Left kidney (tissue), 8 donors: ENCODE measurements at places on chromosomes 16 and 17.

DNA sequence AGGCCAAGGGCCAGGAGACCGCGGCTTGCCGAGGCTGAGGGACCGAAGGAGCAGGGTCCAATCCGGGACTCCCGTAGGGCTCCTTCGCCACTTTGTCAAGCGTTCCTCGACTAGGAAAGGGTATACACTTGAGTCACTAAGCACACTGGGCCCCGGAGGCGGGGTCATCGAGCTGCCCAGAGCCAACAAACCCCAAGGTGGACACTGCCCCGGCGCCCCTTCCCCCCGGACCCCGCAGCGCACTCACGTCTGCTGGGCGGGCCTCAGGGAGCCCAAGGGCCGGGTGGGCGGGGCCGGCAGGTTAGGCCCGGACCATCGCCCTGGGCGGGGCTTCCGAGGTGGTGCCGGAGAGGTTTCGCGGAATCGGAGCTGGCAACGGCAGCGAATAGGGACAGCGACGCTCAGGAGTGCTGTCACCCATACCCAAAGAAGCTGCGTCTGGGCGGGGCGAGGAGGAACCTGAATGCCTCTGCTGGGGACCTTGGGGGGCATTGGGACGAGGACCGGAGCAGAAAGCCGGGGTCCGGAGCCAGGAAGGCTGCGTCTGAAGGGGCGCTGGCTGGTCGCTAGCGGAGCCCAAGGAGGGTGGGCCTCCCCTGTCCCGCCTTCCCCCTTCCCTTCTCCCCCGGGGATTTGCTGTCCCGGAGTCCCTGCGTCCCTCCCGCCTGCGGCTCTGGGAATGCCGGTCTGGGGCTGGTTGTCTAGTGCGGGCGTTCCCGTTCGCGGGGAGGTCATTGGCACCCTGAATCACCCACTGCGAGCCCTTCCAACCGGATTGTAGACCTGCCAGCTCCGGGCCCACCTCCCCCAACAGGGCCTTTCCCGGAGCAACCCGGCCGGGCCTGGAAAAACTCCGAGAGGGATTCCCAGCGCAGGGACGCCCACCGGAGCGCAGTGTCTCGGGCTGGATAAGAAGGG lies 118.2 kb upstream of the SMURF2 start:
- peak; percentile 21 for DNase-seq

DNA sequence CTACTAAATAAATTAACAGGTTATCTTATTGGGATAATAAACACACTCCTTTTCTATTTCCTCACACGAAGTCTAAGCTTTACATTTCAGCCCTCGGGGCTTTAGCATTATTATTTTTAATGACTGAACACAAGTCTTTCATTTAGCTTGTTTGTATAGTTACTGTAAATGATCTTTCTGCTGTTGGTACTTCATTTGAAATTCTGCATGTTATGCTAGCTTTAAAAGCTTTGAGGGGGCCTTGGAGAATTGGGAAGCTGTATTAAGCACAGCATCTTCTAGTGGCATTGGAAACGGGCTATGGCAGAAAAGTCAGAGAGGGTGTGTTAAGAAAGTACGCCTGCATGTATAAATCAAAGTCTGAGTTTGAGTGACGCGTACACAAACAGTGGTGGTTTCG lies 243.7 kb downstream of the FTO start:
- DNase-seq, result no peak

- no peak for DNase-seq
Measured at GRCh38 chr17:6712058-6712853, 913 bp downstream of the SLC13A5 start.

DNA sequence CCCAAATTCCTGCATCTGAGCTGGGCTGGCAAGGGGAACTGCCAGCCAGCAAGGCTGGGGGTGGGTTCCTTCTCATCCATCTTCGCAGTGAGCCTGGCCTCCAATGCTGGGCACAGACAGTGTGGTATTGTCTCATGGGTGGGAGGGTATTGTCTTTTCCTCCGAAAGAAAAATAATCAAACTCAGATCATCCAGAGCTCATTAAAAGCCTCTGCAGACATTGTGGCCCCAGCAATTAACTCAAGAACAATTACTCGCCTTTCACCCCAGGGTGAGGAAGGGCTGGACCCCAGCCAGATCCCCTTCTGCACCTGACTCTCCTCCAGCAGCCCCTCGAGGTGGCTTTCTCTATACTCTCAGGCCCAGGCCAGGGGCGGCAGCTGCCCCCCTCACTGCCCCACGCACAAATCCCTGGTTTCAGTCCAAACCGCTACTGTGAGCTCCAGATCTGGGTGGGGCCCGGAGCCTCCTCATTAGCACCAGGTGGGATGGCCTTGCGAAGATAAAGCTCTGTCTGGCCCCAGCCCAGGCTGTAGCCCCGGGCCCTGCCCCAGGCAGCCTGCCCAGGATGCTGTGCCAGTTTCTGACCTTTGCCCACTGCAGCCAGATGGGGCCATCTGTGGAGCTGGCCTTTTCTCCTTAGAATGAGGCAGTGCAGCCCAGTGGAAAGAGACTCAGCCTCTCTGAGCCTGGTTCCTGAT lies 2.3 kb upstream of the KRT15 start:
- no peak for DNase-seq

DNA sequence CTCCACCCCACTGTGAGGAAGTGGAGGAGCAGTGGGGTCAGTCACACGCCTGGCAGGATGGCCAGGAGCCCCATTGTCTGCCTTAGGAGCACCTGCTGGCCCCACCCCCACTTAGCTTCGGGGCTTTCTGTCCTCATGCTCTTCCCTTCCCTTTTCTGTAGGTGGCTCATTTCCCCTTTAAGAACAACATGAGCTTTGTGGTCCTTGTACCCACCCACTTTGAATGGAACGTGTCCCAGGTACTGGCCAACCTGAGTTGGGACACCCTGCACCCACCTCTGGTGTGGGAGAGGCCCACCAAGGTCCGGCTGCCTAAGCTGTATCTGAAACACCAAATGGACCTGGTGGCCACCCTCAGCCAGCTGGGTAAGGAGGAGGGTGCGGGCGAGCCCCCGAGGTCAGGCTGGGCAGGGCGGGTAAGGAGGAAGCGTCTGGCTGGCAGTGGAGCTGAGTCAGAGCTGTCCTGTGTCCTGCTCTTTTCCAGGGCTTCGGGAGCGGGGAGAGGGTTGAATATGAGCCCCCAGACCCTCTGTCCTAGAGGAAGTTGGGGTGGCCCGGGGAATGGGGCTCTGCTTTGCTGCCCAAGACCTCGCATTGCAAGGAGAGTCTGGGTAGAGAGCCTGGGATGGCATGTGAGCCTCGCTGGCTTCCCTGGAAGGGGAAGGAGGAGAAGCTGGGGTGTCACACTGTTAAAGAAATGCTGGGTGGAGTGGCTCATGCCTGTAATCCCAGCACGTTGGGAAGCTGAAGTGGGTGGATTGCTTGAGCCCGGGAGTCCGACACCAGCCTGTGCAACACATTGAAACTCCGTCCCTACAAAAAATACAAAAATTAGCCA lies 9.2 kb upstream of the SERPINF1 start:
- no peak for DNase-seq

- no peak for DNase-seq
Measured at GRCh38 chr16:57764341-57765159, 29.0 kb downstream of the KATNB1 start.

DNA sequence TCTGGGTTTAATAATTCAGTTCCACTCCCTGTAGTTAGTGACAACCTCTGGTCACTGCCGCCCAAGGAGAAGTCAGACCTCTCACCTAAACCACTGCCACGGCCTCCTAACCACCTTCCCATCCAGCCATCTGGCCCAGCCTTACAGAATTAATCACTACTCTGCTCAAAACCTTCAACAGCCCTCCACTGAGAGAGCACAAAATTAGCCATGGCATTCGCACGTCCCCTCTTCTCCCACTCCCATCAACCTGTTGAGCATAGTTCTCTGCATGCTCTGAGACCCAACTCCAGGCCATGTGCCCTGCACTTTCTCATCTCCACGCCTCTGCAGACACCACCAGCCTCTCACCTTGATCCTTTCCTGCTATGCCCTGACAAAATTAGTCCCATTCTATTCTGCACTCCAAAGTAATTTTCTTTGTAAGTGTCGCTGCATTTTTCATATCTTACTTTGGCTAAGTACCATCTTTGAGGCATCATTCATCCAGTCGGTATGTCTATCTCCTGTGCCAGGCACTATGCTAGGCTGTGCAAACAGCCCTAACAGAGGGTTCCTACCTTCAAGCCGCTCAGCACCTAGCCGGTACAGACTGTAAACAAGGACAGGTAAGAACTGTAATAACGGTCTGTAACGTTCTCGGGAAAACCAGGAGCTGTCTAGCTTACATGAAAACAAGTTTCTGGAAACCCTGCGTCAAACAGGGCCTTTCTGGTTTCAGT lies 963 bp downstream of the COPRS start:
- no peak for DNase-seq

DNA sequence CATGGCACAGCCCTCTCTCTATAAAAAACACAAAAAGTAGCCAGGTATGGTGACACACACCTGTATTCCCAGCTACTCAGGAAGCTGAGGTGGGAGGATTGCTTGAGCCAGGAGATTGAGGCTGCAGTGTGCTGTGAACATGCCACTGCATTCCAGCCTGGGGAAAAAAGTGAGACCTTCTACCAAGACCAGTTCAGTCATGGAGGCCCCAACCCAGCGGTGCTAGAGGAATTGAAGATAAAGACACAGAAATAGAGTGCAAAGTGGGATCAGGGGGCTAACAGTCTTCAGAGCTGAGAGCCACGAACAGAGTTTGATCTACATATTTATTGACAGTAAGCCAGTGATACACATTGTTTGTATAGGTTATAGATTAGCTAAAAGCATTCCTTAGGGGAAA lies 15.6 kb upstream of the CCL8 start:
- no peak for DNase-seq

GRCh38 chr16:11716336-11716735 lies 26.3 kb downstream of the TXNDC11 start:
- no peak for DNase-seq

DNA sequence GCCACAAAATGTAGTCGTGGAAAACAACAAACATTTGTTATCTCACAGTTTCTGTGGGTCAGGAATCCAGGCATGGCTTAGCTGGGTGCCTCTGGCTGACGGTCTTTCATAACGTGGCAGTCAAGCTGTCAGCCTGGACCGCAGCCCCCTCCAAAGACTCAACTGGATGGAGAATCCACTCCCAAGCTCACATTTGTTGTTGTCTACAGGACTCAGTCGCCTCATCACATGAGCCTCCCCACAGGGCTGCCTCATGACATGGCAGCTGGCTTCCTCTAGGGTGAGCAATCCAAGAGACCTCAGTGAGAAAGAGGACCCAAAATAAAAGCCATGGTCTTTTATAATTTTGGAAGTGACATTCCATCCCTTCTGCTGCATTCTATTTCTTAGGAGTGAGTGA lies 34.7 kb upstream of the AKAP1 start:
- no peak for DNase-seq

DNA sequence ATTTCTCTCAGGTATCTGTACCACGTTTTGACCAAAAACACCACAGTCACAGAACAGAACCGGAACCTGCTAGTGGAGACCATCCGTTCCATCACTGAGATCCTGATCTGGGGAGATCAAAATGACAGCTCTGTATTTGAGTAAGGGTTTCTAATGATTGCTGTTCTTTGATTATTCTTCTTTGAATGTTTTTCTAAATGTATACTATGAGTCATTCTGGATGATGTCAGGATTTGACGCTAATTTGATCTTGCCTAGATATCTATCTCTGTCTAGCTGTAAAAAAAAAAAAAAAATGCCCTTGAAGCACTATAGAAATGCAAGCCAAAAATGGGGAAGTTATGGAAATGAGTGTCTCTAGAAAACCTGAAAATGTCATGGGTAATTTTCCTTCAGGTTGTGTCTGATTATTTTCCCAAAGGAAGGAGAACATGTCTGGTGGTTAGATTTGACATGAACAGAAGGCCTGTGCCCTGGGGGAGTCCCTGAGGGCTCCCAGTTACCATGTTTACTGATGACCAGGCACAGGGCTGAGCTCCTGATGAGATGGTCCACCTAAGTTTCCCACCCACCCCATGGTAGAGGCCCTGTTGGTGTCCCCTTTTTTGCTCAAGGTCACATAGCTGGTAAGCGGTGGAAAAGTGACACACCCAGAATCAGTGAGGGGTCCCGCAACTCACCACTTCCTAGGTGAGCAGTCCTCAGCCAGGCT lies 13.6 kb downstream of the CLEC16A start:
- no peak for DNase-seq

- DNase-seq, result no peak
Measured at GRCh38 chr17:40253565-40253964, 34.1 kb upstream of the CDC6 start.

- DNase-seq, result no peak
Measured at GRCh38 chr16:17917316-17918019, 419.1 kb downstream of the NPIPA8 start.

DNA sequence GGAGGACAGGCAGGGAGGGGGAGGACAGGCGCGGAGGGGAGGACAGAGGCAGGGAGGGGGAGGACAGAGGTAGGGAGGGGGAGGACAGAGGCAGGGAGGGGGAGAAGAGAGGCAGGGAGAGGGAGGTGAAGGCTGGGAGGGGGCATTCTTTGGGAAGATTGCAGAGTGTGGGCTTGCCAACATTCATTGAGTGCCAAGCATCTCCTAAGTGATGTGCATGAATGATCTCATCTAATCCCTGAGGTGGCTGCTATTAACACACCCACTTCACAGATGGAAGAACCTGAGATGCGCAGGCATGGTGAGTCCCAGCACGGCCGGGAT lies 58.3 kb downstream of the NT5M start:
- DNase-seq, result no peak

- DNase-seq, result no peak
Measured at GRCh38 chr16:86303787-86304678, 206.3 kb upstream of the FOXF1 start.

- DNase-seq, result no peak
Measured at GRCh38 chr17:55421179-55421934, at the start of gene MMD. Gene MMD, minus strand, starts transcription at chr17:55421835. Its CDS starts 140 bp downstream, at chr17:55421695.

- DNase-seq, result no peak
Measured at GRCh38 chr16:87133112-87133850, 183.9 kb downstream of the C16orf95 start.

- DNase-seq, result no peak
Measured at GRCh38 chr16:66245868-66246267, 120.6 kb upstream of the CDH5 start.

DNA sequence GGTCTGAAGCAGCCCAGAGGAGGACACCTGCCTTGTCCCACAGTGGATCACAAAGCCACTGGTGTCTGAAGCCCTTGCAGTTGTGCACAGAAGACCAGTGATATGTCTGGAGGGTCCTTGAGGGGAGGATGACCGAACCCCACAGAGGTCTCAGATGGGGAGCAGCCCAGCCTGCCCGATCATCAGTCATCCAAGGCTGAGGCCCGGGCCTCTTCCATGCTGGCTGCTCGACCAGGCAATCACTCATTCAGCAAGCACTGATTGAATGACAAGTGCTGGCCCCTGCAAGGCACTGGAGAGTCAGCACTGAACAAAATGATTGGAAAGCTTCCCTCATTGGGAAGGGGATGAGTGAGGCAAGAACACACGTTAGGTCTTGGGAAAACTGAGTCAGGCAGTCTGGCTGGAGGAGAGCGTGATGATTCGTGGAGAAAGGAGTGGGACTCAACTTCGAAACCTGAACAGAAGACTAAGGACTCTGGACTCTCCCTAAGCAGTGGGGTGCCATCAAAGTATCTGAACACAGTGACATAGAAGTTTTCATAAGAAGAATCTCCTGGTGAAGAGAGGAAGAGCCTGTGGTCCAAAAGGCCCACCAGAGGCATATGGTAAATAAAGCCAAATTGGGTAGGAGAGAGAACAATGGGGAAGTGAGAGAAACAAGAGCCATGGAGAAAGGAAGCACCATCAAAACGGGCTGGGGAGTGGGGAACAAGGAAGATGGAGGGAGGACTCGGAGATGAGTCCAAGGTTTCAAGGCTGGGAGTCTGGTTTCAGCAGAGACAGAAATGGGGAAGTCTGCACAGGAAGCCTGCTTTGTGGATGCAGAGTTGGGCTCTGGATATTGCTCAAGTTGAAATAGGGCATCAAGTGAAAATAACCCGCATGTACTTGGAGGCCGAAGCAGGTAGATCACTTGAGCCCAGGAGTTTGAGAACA lies 10.2 kb downstream of the PIK3R5 start:
- no peak for DNase-seq
